ENCODE measurements at places on chromosomes 1 and 21.

GRCh38 chr21:43572446-43572845, 86.8 kb downstream of the HSF2BP start:
- DNase-seq, result no peak

GRCh38 chr1:21956720-21957552, 19.8 kb upstream of the HSPG2 start:
- peak; percentile 24 for DNase-seq

- DNase-seq, result no peak
These were observed 79.2 kb downstream of the AJAP1 start for GRCh38 chr1:4733446-4734177.

GRCh38 chr1:210684466-210685294, 356.0 kb downstream of the HHAT start:
- no peak for DNase-seq

DNA sequence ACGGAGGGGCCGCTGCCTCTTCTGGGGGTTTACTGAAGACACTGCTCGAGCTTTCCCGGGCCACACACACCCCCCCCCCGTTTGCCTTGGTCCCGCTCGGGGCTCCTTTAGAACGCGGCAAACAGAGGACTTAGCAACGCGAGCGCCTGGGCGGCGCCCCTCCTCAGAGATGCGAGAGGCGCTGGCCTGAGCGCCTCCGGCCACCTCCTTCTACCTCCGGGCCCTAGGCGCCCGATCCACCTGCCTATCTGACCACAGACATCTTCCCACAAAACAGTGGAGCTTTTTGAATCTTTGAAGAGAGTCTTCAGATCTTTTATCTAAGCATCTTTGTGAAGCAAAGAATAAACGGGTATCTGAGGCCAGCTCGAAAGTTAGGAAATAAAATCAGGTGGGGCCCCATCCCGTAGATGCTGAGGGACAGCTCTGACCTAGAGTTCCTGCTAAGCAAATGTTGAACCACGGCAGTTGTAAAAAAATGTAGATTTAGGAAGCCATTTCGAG, 436 bp upstream of the TTLL7 start:
- peak; percentile 66 for DNase-seq

GRCh38 chr1:20486457-20487235, 636 bp upstream of the CAMK2N1 start:
- DNase-seq, result peak; percentile 75

- peak; percentile 69 for DNase-seq
These were observed 13.7 kb upstream of the SLC44A3 start for GRCh38 chr1:94806441-94806871.

DNA sequence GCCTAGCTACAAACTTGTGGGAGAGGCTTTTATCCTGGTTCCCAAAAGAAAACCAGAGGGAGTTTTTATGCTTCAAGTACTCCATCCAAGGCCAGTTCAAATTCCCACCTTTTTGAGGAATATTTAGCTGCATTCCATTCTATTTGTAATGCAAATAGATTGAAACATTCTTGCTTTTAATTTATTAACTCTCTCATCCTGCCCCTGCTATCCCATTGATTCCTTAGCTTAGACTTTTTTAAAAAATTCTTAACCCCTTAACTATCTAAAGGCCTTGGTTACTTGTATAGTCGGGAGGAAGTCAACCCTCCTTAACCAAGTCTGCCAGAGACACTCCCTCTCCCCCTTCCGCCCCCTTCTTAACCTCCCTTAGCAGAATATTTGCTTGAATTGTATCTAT, 2.5 kb upstream of the MOV10 start:
- DNase-seq, result no peak

DNA sequence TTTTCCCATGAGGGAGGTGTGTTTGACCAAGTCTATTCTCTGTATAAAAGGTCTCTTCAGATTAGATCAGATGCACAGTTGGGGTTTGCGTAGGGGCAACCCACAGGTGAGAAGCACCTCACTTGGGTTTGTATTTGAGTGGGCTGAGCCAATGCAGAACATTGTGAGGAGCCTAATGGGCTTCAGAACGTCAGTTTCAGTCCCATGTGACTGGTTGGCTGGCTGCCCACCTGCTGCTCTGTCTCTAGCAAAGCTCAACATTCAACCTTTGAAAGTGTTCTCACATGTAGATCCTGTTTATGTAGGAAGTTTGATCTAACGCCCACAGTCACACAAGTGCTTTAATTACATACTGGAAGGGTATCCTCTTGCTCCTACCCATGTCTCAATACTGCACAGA, 105.5 kb downstream of the FASLG start:
- no peak for DNase-seq

GRCh38 chr1:233617025-233617424, 3.1 kb downstream of the KCNK1 start:
- DNase-seq, result no peak

DNA sequence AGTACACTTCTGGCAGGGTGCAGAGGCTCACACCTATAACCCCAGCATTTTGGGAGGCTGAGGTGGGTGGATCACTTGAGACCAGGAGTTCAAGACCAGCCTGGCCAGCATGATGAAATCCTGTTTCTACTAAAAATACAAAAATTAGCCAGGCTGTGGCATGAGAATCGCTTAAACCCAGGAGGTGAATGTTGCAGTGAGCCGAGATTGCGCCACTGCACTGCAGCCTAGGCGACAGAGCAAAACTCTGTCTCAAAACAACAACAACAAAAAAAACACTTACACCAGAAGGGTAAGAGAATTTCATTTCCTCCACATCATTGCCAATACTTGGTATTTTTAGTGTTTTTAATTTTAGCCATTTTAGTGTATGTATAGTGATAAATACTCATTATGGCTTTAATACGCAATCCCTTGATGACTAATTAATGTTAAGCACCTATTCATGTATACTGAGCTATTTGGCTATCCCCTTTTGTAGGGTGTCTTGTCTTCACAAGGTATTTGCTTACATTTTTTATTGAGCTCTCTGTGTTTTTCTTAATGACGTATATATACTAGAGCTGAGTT, 77.1 kb upstream of the TNR start:
- no peak for DNase-seq

DNA sequence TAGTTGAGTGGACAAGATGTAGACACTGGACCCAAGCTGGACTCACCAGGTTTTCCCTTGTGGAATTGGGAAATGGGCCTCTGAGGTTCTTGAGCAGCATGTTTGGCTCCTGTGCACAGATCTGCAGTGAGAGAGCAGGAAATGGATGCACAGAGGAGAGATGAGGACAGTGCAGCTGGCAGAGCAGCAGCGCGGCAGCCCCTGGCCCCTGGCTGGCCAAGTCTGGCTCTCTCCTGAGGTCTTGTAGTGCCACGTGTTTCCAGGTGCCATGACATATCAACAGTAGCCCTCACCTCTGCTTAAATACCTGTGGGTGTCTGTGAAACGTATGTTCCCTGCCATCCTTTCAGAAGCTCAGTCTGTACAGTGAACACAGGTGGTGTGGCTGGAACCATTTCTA, 19.2 kb upstream of the BCL10 start:
- DNase-seq, result no peak

- DNase-seq, result no peak
These were observed 3.0 kb downstream of the TENT5B start for GRCh38 chr1:27009601-27010197.

DNA sequence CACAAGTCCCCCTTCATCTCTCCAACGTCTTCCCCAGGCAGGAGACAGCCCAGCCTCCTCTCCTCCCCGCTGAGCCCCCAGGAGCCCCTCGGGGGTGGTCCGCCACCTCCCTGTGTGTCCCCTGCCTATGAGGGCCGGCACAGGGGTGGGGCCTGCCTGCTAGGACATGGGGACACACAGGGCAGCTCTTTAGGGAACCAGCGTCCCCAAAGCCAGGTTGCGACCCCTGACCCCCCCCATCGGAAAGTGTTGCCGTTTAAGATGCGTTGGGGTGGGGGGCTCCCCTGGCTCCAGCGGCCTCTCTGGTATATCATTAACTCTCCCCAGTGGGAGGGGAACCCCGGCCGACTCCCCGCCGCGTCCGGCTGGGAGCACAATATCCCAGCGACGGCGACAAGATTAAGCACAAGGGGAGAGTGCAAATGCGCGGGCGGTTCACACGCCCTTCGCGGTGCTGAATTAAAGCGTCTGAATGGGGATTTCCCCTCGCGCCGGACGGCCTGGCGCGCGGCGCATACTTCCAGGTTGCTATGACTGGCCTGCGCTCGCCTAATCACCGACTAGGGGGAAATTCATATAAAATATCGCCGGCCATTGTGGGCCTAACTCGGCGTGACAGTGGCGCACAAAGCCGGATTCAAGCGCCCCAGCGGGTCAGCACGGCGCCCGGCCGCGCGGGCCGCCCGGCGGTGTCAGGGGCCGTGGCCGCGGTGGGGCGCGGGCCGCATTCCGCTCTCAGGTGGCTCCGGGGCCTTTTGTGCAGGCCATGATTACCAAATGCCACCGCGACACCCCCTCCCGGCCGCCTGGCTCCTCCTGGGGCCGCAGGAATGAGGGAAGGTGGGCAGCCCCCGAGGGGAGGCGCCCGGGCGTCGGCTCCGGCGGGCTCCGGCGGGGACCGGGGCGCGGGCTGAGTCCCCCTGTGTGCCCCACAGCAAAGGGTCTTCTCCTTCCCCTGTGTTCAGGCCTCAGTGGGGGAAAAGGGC, 30.9 kb downstream of the WNT3A start:
- no peak for DNase-seq

DNA sequence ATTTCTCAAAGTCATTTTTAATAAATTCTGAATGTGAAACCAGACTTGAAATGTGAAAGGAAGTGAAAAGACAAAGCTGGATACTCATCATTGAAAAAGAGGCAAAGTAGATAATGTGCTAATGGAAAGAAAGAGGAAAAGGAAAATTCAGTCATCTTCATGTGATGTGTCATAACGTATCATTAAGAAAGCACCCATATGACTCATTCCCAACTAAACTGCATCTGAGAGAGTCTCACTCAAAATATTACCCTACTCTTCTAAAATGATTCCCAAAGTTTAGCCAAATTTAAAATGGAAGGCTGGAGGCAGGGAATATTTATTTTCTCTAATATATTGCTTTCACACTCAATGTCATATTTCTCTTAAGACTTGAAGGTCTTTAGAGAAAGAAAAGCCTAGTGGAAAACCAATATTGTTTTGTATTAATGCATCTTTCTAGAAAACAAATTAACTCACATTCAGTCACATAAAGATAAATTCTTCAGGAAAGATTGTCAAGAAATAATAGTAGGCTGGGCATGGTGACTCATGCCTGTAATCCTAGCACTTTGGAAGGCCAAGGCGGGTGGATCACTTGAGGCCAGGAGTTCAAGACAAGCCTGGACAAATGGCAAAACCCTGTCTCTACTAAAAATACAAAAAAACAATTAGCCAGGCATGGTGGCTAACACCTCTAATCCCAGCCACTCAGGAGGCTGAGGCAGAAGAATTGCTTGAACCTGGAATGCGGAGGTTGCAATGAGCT, 129.9 kb downstream of the SLC30A10 start:
- DNase-seq, result peak; percentile 20

- DNase-seq, result no peak
These were observed 94.8 kb downstream of the PEX14 start for GRCh38 chr1:10569531-10569930.

- no peak for DNase-seq
These were observed 217.2 kb upstream of the NFIA start for GRCh38 chr1:60865166-60865565.

- DNase-seq, result no peak
These were observed 119.0 kb upstream of the USP24 start for GRCh38 chr1:55334160-55334559.

- peak; percentile 53 for DNase-seq
These were observed 43.4 kb downstream of the FHAD1 start for GRCh38 chr1:15290382-15290781.

DNA sequence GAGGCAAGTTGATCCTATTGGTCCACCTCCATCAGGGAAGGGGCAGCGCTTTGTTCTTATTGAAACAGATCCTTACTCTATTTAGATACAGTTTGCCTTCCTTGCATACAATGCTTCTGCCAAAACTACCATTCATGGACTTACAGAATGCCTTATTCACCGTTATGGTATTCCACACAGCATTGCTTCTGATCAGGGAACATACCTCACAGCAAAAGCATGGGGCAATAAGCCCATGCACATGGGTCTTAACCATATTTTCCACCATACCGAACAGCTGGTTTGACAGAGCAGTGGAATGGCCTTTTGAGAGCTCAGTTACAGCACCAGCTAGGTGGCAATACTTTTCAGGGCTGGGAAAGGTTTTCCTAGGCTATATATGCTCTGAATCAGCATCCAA, 544.8 kb upstream of the ADGRL4 start:
- DNase-seq, result no peak

DNA sequence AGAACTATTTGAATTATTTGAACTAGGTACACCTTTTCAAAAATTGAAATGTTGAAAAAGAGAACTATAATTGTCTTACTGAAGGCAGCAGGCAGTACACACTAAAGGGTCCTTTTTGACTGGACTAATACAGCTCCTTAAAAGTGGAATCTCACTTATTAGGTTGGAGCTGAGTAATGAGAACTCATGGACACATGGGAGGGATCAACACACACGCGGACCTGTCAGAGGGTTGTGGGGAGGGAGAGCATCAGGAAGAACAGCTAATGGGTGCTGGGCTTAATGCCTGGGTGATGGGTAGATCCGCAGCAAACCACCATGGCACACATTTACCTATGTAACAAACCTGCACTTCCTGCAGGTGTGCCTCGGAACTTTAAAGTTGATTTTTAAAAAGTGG, 145.0 kb downstream of the BRINP2 start:
- peak; percentile 10 for DNase-seq

DNA sequence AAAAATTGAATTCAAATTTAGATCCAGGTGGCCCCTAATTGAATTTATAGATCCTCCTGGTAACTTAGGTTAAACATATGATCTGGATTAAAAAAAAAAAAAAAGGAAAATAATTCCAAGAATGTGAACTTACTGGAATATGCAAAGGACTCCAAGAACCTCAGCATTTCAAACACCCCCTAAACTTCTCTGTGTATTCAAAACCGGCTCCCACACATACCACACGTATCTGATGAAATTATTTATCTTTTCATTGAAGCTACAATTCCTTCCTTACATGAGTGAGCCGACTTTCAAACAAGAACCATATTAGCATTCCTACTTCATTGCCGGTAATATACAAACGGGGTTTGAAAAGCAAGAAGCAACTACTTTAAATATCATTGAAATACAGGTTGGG, 61.4 kb upstream of the FMN2 start:
- DNase-seq, result peak; percentile 43

GRCh38 chr1:246104927-246105326, 402.2 kb downstream of the SMYD3 start:
- no peak for DNase-seq

DNA sequence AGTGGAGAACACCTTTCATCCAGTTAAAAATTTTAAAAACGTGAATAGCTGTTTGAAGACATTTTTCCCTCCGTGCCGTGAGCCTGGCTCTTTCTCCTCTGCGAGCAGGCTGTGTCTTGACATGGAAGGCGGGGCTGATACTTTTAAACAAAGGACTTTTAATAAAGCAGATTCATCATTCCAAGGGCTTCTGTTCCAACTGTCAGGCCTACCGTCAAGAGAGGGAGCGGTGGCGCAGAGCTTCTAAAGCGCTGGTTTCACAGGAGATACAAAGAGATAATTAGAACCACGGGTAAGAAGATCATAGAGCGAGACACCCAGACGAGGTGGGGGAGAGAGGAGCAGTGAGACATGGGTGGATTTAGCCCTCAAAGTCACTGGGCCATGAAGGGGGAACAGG, 247.4 kb upstream of the C1orf174 start:
- no peak for DNase-seq

GRCh38 chr21:42669041-42669440, 15.6 kb downstream of the PDE9A start:
- DNase-seq, result no peak
